ENCODE measurements at places on chromosomes 16 and 17. TPM values are rescaled to one million over a fixed set of nuclear protein-coding genes. Genes with fewer than 3 reads are reported as not detected.

The NPIPB13 gene
- 0.36 TPM for total RNA-seq

The FOXC2 gene
- not detected for total RNA-seq

The TBX4 gene
- total RNA-seq, result not detected

The CCNF gene
- total RNA-seq, result 2.2 TPM

The ABCC11 gene
- total RNA-seq, result 0.09 TPM

The NAT9 gene
- 26.5 TPM for total RNA-seq

The RAMP2 gene
- 0.27 TPM for total RNA-seq

The OR4D1 gene
- total RNA-seq, result not detected
